ENCODE measurements at places on chromosomes 5 and 9. TPM values are rescaled to one million over a fixed set of nuclear protein-coding genes. Genes with fewer than 3 reads are reported as not detected.

SURF2 gene
- total RNA-seq = 45.9 TPM

- H3K27me3 ChIP-seq = no peaks in the 10 kb centered on the region
- peaks cover 82% of the 10 kb centered on the region for H3K4me1 ChIP-seq
- peak overlapping the region; percentile 99 for H3K4me3 ChIP-seq
- no peak for DNase-seq
- peak overlapping the region; percentile 99 for H3K27ac ChIP-seq
- H3K36me3 ChIP-seq = no peaks in the 10 kb centered on the region
These were observed 2.9 kb downstream of the SPTAN1 start for GRCh38 chr9:128555180-128555721.

GRCh38 chr9:133074111-133074651 lies 12.4 kb downstream of the CEL start:
- H3K36me3 ChIP-seq = no peaks in the 10 kb centered on the region
- no peaks in the 10 kb centered on the region for H3K4me1 ChIP-seq
- H3K27ac ChIP-seq = no peak overlapping the region

DNA sequence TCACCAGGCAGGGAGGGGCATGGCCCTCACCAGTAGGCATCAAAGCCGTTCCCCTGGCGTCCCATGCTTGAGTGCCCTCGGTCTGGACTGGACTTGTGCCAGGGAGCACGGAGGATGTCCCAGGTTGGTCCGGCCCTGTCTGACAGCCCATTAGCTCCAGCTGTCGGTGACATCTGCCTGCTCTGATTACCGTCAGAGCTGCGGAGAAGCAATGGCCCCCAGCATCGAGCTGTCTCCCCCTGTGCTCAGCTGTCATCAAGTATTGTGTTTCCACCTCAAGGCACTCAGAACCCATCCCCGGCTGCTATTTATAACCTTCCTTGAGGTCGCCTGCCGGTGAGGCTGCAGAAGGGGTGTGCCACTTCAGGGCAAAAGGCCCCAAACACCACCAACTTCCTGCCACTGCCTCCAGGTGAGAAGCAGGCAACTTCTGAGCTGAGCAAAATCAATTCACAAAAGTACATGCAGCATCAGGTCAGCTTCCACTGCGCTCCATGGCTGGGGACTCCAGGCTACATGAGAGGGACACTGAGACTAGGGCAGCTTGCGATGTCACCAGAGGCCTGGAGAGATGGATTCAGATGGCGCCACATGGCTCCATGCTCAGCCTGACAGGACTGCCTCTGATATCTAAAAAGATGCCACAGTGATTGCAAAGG lies 142.7 kb downstream of the C5orf15 start:
- no peaks in the 10 kb centered on the region for H3K36me3 ChIP-seq
- H3K27ac ChIP-seq = no peak overlapping the region
- no peaks in the 10 kb centered on the region for H3K27me3 ChIP-seq
- H3K4me3 ChIP-seq = no peak overlapping the region
- DNase-seq = no peak

DNA sequence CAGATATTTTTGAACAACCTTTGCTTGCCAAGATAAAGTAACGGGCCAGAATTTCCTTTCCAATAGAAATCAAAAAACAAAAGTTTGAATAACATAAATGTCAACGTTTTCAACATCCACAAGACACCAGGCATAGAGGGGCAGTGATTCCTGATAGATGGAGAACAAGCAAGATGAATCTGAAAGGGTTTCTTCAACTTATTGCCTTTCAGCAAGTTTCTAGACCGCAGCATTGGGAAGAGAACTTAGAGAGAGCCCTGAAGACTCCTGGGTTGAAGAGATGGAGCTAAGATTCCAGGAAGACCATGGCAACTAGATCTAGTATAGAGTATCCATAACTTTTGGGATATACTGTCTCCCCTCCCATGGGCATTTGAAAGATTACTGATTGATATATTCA lies 751.4 kb upstream of the CTNND2 start:
- no peaks in the 10 kb centered on the region for H3K4me1 ChIP-seq
- H3K36me3 ChIP-seq = no peaks in the 10 kb centered on the region
- H3K27ac ChIP-seq = no peak overlapping the region

Data from right atrium auricular region (tissue), 2 donors.